Smooth muscle cell of the coronary artery (primary cell): ENCODE measurements at places on chromosomes 6 and 20. TPM values are rescaled to one million over a fixed set of nuclear protein-coding genes. Genes with fewer than 3 reads are reported as not detected.

VEGFA gene
- total RNA-seq = 96.3 and 322 TPM in 2 replicates

KIFC1 gene
- total RNA-seq = 0.35 and 6.0 TPM in 2 replicates

TMEM200A gene
- total RNA-seq = 43.9 and 71.4 TPM in 2 replicates

LST1 gene
- total RNA-seq = 0.30 TPM in 1 of 2 replicates, not detected in the other

FOXQ1 gene
- total RNA-seq = not detected in 2 replicates

PTPRA gene
- total RNA-seq = 22.8 and 30.8 TPM in 2 replicates

EPPIN gene
- not detected in 2 replicates for total RNA-seq

CALHM4 gene
- not detected in 2 replicates for total RNA-seq

TSBP1 gene
- total RNA-seq = not detected in 2 replicates

REM1 gene
- total RNA-seq = 0.15 TPM in 1 of 2 replicates, not detected in the other

TCP11 gene
- 0.15 TPM in 1 of 2 replicates, not detected in the other for total RNA-seq

PFDN4 gene
- 26.1 and 83.2 TPM in 2 replicates for total RNA-seq

SLC18B1 gene
- 2.1 and 8.5 TPM in 2 replicates for total RNA-seq

IL20RA gene
- 0.12 TPM in 1 of 2 replicates, not detected in the other for total RNA-seq

EDN1 gene
- total RNA-seq = 2.3 and 312 TPM in 2 replicates

TMEM74B gene
- not detected in 2 replicates for total RNA-seq

BNIP5 gene
- not detected in 2 replicates for total RNA-seq

CCM2L gene
- 0.23 TPM in 1 of 2 replicates, not detected in the other for total RNA-seq

MAP3K5 gene
- total RNA-seq = 5.0 and 14.4 TPM in 2 replicates

OPRM1 gene
- total RNA-seq = not detected in 2 replicates

SLC44A4 gene
- not detected in 2 replicates for total RNA-seq

MAPK14 gene
- 35.0 and 63.9 TPM in 2 replicates for total RNA-seq

ATF6B gene
- total RNA-seq = 8.6 and 11.2 TPM in 2 replicates

CCN5 gene
- 1.5 and 533 TPM in 2 replicates for total RNA-seq

SEC63 gene
- 12.5 and 18.5 TPM in 2 replicates for total RNA-seq
